ENCODE measurements at places on chromosomes 3 and 15. TPM values are rescaled to one million over a fixed set of nuclear protein-coding genes. Genes with fewer than 3 reads are reported as not detected.

Gene TMEM108
- total RNA-seq: 0.48 TPM

Gene AP2M1
- 204 TPM for total RNA-seq

GRCh38 chr3:193782276-193782647 lies 189.3 kb downstream of the OPA1 start:
- DNase-seq: peak; percentile 86

GRCh38 chr3:331881-332280 lies 135.3 kb downstream of the CHL1 start:
- DNase-seq: no peak

- DNase-seq: no peak
Observed at GRCh38 chr3:149638228-149639092, 19.4 kb downstream of the WWTR1 start.

- DNase-seq: no peak
Observed at GRCh38 chr3:71680603-71681002, 44.6 kb downstream of the EIF4E3 start.

DNA sequence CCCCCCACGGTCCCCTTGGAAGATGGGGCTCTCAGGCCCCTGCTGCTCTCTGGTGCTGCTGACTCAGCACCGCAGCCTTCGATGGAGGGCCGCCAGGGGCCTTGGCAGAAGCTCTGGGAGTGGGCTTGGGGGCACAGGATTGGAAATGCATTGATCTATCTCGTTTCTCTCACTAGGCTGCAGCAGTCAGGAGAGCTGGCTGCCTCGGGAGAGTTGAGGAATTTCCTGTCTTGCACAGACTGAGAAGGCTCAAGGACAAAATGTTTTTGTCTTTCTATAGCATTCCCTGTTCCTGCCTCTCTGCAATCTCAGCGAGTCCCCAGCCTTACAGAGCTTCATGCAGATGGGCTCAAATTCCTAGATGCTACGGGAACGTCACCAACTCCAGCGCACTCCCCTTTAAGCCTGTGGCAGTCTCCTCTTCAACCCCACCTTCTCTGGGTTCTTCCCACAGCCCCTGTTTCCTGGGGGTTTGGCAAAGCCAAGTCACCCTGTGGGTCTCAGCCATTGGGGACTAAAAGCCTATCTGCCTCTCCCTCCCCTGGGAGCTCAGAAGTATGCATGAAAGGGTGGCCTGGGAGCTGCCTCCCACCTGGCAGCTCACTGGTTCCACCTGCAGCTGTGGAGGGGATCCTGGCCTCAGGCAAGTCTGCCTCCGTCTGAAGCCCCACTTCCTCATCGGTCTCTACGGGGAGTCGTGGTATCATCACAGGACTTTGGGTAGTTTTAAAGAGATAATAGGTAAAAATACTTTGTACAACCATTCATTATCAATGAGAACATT lies 127.4 kb upstream of the HACD2 start:
- DNase-seq: no peak

DNA sequence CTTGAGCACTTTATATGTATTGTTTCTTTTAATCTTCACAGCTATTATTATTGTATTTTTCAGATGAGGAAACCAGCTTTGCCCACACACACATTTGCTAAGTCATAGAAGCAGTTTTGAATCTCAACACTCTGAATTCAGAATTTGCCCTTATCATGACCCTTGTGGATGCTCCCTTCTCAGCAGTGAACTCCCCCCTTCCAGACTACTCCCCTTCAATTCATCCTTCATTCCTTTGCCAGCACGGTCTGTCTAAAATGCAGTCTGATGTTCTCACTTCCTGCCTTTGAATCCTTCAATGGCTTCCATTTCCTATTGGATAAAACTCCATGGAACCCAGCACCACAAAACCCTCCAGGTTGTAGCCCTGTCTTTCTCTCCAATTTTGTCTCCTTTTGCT lies 52.5 kb upstream of the TSC22D2 start:
- no peak for DNase-seq

GRCh38 chr3:160225176-160226025 lies at the start of gene C3orf80:
Gene C3orf80 (plus strand): TSS chr3:160225422. CDS start chr3:160225636, 214 bp downstream.
- no peak for DNase-seq

DNA sequence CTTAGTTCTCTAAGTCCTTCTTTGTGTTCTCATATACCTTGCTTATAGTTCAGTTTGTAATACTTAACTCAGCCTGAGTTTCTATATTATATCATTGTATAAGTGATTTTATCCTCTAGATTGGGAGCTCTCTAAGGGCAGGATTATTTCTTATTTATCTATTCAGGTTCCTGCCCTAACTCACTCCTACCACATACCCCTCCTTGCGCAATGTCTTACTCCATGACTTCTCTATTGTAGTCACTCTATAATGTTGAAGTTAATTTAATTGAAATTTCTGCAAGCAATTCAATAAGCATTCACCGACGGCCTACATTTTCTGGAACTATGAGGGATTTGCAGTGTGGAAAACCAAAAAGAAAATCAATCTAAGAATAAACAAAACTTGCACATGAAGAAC lies 3.6 kb upstream of the OR5K4 start:
- no peak for DNase-seq

DNA sequence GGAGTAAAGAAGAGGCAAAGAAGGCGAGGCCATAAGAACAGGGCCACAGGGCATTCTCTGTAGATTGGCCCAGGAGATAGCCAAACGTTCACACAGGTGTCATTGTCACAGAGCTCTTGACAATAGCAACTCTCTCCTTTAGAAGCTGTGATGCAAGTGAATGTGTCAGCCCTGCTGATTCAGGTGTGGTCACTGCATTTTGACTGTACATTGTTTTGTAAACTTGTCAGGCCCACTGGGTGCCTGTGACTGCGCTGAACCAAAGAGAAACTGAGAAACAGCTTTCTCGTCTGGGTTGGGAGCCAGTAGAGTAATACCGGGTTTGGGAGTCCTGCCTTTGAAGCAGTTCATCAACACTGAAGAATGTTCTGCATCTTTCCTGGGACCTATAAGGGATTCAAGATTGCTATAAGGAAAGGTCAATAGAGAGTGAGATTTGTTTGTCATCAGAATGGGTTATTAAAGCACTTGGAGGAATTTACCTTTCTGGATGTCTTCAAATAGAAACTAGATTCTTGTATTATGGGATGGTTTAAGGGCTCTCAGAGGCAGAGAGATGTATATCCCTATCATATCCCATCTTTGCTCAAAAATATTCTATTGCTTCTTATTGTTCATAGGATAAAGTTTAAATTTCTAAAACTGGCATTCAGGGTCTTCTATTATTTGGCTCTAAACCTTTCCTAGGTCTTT lies 45.4 kb downstream of the TMEM45A start:
- DNase-seq: no peak

DNA sequence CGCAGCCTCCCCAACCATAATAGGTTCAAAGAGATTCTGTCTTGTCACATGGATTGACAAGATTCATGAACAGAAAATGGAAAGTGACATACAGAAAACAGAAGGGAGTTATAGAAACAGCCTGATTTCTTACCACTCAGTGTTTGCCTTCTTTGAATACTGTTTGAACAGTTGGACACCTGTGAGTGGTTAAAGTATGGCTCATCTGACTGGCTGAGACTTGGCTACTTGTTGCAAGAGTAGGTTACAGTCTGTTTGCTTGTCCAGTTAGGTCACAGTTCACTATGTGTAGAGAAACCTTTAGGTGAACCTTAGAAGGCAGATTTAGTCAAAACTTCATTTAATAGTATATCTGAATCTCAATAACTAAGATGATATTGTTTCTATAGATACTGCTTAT lies 1003.9 kb upstream of the EPHA6 start:
- no peak for DNase-seq

GRCh38 chr3:138578141-138578540 lies 15.9 kb downstream of the CEP70 start:
- DNase-seq: no peak

Gene ZNF620
- total RNA-seq: 6.2 TPM

GRCh38 chr3:73504239-73504638 lies 120.5 kb downstream of the PDZRN3 start:
- DNase-seq: no peak

Gene SLC22A13
- 0.48 TPM for total RNA-seq

GRCh38 chr15:90336705-90337141 lies 15.4 kb upstream of the ZNF774 start:
- DNase-seq: no peak

- DNase-seq: no peak
Observed at GRCh38 chr3:184953401-184953800, 141.4 kb downstream of the VPS8 start.

- DNase-seq: no peak
Observed at GRCh38 chr3:61043156-61043555, 208.1 kb downstream of the FHIT start.

GRCh38 chr3:119695480-119695879 lies 7.3 kb upstream of the CFAP91 start:
- no peak for DNase-seq

GRCh38 chr3:144162042-144162441 lies 190.4 kb downstream of the DIPK2A start:
- DNase-seq: no peak

- DNase-seq: no peak
Observed at GRCh38 chr3:24096695-24097290, 151.7 kb downstream of the NR1D2 start.

GRCh38 chr3:184334470-184335158 lies 2.8 kb upstream of the FAM131A start:
- no peak for DNase-seq

DNA sequence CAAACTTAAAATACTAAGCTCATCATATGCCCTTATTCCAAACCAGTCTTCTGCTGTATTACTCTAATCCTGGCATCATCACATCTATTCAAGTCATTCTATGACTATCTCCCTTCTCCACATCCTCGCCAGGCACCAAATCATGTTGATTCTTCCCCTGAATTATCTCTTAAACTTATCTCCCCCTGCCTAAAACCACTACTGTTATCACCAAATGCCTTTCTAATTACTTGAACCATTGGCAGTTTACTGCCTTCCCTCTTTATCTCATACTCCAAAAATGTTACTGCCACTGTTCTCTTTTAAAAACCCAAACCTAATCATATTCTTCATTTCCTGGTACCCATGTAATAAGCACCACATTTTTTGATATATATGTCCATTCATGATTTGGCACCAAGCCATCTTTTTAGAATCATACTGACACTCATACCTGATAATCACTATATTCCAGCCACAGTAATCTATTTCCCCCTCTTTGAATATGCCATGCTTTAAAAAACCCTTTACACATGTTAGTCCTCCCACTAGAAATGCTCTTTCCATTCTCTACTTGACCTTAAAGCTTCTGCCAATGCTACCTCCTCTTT lies 126.8 kb downstream of the PEAK1 start:
- no peak for DNase-seq

Gene SQOR
- 60.3 TPM for total RNA-seq

DNA sequence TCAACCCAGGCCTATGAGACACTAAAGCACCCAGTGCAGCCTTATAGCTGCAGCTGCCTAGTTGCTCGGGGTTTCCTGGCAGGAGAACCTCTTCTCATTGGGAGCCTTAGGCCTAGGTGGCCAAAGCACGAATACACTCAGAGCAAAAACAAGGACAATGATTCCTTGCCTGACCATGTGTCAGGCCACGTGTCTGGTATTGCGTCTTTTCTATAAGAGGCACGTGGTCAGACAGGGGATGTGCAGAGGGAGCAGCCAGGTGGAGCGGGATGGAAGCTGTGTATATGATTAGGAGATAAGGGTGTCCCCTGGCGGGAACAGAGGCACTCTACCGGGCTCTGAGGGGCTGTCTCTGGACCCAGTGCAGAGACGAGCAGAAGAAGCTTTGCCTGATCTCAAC lies 26.4 kb downstream of the SLC22A14 start:
- DNase-seq: no peak

Gene CFAP44
- total RNA-seq: 23.6 TPM

- no peak for DNase-seq
Observed at GRCh38 chr15:101092156-101092866, 159.5 kb downstream of the CHSY1 start.

GRCh38 chr3:33980252-33980651 lies 181.8 kb downstream of the PDCD6IP start:
- no peak for DNase-seq

Gene STRIT1
- total RNA-seq: not detected

- DNase-seq: no peak
Observed at GRCh38 chr15:39359771-39360170, 221.1 kb upstream of the THBS1 start.

DNA sequence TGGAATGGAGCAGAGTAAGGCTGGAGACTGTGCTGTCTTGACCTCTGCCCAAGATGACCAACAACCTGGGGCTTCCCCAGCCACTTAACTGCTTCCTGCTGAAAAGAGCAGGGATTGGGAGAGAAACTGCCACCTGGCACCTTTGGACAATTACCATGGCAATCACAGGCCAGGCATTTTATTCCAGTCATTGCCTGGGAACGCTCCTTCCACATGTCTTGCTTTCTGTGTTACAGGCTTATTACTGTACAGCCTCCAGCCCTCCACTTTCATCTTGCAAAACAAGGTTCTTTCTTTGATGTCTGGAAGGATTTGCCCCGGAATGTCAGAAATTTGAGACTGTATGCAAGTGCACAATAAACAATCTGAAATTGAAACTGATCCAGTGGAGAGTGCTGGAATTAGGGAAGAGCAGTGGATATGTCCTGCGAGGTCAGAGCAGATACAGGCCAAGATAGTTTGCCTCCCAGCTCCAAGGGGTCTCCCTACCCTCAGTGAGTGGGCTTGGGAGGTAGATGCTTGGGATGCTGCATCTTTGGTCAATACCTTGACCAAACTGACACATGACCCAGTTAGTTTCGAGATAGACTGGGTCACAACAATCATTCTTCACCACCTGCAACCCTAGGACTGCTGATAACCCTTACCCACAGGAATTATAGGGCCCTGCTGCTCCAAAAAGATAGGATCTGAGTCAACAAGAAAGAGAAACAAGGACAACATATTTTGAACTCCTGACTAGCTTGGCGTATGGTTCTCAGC lies 2.7 kb downstream of the PPP1R14D start:
- peak; percentile 9 for DNase-seq

- DNase-seq: no peak
Observed at GRCh38 chr3:39062180-39062579, 10.4 kb downstream of the WDR48 start.

Gene CPN2
- total RNA-seq: not detected

Gene SST
- not detected for total RNA-seq

Gene CCR9
- not detected for total RNA-seq

DNA sequence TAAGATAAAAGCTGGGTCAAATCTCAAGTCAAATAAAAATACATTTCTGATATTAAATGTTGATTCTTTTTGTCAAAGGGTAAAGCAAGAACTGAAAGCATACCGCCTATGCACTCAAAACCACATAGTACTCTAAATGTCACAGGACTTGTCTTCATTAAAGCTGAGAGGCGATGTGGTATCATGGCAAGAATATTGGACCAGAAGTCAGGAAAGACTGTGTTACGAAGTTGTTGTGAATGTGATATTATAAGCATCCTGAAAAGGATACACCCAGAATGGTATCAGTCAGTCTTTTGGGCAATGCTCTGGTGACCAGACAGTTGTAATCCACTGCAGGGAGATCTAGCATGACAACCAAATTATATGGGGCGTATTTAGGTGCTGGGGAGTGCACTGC lies 33.8 kb downstream of the TIGIT start:
- no peak for DNase-seq

DNA sequence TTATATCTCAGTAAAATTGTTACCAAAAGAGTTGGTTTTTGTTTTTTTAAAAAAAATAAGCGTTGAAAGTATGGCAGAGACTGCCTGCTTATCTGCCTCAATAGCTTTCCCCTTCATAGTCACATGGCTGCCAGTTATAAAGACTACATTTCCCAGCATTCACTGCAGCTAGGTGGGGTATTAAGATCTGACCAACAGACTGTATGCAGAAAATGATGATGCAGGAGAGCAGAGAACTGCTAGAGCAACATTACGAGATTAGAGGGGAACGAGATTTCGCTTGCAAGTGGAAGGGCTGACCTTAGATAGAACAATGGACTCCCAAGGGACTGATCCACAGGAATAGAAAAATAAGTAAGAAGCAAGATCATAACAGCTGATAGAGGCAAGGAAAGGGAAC lies 14.3 kb downstream of the RHOA start:
- no peak for DNase-seq
